ENCODE measurements at places on chromosomes 2 and 18.

GRCh38 chr2:26651470-26651771, 10.3 kb upstream of the CIB4 start:
- DNase-seq, result no peak

DNA sequence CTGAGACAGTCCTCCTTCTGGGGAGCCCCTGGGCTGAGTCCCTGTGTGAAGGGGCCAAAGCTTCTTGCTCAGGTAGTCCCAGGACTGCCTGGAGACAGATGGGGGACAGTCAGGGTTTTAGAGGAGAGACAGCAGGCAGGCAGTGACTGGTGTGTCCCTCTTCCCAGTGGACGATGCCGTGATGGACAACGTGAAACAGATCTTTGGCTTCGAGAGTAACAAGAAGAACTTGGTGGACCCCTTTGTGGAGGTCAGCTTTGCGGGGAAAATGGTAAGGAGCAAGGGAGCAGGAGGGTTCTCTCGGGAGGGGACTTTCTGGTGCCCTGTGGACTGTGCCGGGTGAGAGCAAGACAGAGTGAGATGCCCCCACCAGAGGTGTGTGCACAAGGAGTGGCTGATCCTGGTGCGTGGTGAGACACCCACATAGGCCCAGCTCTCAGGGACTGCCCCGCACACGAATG, 74.8 kb downstream of the DYSF start:
- DNase-seq, result no peak

GRCh38 chr2:157785866-157786662, 90.1 kb downstream of the ACVR1 start:
- DNase-seq, result no peak

- DNase-seq, result no peak
Measured at GRCh38 chr2:11411768-11412448, 54.1 kb downstream of the E2F6 start.

DNA sequence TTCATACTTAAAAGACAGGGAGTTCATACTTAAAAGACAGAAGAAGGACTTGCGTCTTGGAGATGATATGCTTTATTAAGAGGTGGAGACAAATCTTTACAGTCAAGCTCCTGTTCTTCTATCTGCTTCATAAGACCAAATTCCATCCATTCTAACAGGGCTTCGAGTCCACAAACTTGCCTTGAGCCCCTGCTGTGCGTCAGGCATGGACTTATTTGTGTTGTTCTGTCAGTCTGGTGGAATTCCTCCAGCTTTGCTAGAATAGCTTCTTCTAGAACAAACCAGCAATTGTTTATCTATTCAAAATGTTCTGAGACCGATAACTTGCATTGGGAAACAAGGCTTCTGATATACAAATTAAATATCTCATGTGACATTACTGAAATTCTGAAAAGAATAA, 73.9 kb upstream of the SOX11 start:
- no peak for DNase-seq

- no peak for DNase-seq
Measured at GRCh38 chr2:62485761-62486438, 20.1 kb downstream of the TMEM17 start.

DNA sequence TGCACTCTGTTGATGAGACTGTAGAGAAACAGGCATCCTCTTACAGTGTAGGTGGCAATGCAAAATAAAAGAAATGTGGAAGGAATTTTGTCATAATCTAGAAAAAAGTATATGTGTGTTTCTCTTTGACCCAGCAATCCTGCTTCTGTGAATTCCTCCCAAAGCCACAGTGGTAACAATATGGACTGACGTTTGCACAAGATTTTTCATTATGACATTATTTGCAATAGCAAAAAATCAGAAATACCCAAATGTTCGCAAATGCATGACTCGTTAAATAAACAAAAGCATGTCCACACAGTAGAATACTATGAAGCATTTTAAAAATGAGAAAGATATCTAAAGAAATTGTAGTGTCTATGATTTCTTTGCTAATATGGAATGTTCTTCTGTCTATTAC, 255.2 kb upstream of the NRP2 start:
- no peak for DNase-seq

DNA sequence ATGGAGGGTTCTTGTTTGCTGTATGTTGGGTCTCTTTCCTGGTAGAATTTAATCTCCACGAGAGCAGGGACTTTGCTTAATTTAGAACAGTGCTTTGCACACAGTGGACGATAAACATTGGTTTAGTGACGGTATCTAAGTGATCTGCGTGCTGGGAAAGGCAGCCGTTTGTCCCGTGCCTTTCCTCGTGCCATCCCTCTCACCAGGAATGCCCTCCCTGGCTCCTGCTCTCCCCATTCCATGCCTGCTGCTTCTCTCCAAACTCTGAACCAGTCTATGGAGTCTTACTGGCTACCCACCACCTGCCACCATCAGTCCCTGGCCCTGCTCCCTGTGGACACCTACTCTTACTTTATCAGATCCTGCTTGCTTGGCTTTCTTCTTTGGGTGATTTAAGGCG, 27.3 kb upstream of the TNP1 start:
- no peak for DNase-seq

GRCh38 chr2:235568431-235568830, 74.6 kb downstream of the AGAP1 start:
- no peak for DNase-seq

GRCh38 chr2:10764096-10764785, 42.8 kb downstream of the ATP6V1C2 start:
- DNase-seq, result no peak

DNA sequence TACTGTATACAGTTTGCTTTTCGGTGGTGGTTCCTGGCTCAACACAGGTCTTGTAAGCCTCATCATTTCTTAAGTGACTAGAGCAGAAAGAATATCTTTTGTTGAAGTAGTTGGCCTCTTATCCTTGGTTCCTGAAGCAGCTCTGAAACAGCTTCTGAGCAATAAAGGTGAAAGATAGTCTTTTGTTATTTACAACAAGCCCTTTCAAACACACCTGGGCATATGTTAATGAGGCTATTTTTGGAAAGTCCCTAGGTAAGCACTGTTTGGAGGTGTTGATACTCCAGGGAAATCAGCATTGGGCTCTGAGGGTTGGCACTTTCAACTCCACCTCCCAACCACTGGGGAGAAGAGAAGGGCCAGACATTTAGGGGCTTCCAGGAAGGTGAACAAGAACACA, 211.0 kb downstream of the MCFD2 start:
- DNase-seq, result no peak

DNA sequence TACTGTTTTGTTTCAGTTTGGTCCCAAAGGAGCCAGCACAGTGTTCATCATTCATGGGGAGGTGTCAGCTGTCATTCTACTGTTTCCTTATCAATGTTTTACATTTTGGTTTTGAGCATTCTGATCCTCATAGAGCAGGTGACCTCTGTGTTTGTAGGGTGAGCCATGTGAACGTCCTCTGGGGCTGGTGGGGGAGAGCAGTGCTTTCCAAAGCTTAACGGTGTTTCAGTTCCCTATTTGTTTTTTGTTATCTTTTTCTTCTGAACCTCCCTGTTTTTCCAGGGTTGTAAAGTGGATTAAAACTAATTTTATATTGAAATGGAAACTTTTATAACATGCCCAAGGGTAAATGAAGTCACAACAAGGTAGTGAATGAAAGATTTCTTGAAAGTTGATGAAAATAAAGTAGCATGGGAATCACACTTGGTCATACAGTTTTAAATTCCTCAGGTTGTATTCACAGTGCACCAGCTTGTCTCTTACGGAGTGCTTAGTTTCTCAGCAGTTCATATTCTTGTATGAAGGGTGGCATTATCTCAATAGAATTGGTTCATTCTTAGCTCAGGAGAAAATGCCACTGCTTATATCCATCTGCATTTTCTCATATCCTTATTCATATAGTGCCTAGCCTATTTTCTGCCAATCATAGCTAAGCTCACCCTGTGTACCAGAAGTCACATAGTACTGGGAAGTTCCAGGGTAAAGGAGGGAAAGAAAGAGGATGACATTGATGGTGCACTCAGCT, 54.5 kb downstream of the MAP4K4 start:
- DNase-seq, result no peak

DNA sequence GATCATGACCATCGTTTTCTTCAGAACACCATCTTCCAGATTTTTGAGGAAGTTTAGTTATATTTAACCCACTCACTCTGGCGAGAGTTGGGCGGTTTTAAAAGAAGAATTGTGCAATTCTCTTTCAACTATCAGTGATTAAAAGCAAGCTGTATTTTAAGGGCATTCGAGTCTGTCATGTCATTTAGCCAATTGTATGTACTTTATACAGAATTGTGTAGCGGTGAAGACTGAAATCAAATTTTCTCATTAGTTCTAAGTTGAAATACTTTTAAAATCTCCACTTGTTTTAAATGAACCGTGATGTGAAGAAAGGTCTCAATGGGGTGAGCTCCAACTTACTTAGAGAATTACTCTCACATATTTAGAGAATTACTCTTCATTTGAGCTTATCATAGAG, 214.6 kb upstream of the DTNA start:
- DNase-seq, result no peak

GRCh38 chr2:47907039-47907781, 912 bp upstream of the FBXO11 start:
- DNase-seq, result no peak

GRCh38 chr18:63553081-63553480, 10.9 kb downstream of the SERPINB12 start:
- DNase-seq, result no peak

DNA sequence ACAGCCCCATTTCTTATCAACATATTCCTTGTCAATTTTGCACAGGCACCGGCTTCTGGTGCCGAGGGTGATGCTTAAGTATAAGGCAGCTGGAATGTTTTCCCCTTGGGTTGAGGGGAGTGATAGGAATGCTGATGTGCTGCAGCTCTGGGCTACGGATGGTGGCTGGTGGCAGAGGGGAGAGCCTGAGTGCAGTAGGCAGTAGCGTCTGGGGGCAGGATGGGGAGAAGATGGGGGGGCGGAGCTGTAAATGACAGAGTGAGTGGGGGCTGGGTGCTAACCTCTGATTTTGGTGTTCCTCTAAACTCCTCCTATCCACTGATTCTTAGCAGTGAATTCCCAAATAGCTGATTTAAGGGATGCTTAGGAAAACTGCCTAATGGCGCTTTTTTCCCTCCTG, 20.7 kb downstream of the TMEM178A start:
- DNase-seq, result no peak

DNA sequence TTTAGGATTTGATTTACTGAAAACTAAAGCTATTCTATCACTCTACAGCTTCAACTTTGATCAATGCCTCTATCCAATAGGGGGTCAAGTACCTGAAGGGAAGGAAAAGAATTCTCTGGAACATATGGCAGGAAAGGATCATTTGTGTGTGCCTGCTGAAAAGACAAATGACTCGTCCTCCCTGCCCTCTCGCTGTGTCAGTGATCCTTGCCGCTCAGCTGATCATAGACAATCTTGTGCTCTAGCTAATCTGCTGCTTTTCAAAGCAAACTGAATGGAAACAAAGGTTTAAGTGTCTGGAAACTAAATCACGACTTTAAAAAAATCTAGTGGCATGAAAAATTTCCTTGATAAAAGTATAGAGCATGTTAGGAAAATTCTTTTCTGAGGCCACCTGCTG, 75.6 kb upstream of the CPO start:
- no peak for DNase-seq

DNA sequence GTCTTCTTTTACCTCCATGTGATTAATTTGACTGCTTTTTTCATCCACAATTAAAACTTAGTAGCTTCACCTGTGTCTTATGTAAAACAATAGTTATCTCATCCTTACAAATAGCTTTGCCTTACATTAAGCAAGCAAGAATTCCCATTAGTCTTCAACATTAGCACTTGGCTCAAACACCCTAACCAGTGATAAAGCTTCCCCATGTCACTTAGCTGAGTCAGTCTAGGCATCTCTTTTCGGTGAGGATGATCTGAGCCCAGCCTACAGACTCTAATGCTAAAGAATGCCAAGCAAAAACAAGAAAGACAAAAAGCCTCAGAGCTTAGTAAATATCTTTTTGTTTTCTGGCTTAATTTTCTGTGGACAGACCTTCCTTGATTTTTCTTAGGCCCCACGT, 26.1 kb downstream of the GAD1 start:
- DNase-seq, result no peak

DNA sequence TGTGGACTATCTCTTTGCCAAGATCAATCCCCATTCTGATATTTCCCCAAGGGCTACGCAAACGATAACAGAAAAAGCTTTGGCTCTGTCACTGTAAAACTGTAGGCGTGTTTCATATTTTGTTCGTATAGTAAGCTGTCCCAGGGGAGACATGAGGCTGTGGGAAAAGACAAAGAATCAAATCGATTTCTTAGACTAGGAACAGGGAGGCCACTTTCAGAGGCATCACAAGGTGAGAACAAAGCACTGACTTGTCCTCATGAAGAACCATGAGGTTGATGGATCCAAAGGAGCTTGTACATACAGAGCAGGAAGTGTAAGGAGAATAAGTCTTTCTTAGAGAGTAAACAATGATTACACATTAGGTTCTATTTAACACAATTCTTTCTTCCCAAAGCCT, 255.7 kb downstream of the HNMT start:
- DNase-seq, result no peak

GRCh38 chr2:2808551-2809058, 477.5 kb upstream of the MYT1L start:
- DNase-seq, result no peak

GRCh38 chr2:160423126-160423525, 70.5 kb downstream of the RBMS1 start:
- no peak for DNase-seq

GRCh38 chr18:25289001-25289631, 62.9 kb downstream of the ZNF521 start:
- no peak for DNase-seq

GRCh38 chr18:46374850-46375249, 270.7 kb downstream of the HAUS1 start:
- DNase-seq, result no peak

DNA sequence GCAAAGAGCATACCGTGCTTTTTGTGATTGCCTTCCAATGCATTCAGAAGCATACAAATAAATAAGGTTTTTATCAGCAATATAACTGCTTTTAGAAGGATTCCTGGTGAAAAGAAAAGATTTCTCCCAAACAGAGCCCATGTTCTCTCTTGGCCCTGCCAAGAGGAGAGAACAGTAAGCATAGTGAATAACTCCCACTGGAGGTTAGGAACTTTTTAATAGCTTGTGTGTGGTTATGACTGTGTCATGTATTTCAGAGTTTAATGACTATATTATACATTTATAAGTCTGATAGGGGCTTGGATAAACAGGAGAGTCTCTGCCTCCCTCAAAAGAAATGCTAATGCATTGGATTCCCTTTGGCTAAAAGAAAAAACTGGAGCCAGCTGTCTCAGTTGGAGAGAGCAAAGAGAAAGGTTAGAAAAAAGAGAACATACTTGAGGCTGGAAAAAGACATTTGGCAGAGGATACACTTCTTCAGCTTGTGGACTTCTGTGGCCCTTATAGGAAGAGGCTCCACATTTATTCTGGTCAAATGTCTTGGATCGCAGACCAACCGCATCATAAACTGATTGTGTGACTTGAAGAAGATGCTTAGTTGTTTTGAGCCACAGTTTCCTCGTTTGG, 63.0 kb upstream of the SPRED2 start:
- no peak for DNase-seq

- DNase-seq, result no peak
Measured at GRCh38 chr18:45851161-45851925, 25.9 kb downstream of the SIGLEC15 start.

GRCh38 chr18:46481048-46481846, 175.8 kb downstream of the LOXHD1 start:
- peak; percentile 9 for DNase-seq

GRCh38 chr18:10490401-10491165, 35.2 kb upstream of the NAPG start:
- DNase-seq, result peak; percentile 30

GRCh38 chr2:68569604-68570003, 73.8 kb upstream of the PROKR1 start:
- no peak for DNase-seq
